ENCODE measurements at places on chromosomes 7 and 10.

DNA sequence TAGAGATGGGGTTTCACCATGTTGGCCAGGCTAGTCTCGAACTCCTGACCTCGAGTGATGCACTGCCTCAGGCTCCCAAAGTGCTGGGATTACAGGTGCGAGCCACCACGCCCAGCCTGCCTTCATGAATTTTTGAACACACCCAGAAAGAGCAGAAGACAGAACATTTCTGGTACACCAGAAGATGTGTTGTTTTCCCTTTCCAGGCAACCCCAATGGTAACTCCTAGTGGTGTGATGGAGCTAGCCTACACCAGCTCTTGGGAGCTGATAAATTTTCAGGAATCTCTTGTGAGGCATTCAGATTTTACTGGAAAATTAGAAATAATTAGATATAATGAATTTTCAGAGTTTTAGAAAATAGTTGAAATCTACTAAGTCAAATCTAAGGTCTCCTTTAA lies 904 bp upstream of the CCDC7 start:
- DNase-seq: no peak

- no peak for DNase-seq
These were observed 104.7 kb downstream of the PARD3 start for GRCh38 chr10:34710391-34710751.

GRCh38 chr7:24158975-24159374 lies 125.0 kb upstream of the NPY start:
- DNase-seq: no peak

- no peak for DNase-seq
These were observed 92.3 kb downstream of the CCDC7 start for GRCh38 chr10:32538256-32538655.

DNA sequence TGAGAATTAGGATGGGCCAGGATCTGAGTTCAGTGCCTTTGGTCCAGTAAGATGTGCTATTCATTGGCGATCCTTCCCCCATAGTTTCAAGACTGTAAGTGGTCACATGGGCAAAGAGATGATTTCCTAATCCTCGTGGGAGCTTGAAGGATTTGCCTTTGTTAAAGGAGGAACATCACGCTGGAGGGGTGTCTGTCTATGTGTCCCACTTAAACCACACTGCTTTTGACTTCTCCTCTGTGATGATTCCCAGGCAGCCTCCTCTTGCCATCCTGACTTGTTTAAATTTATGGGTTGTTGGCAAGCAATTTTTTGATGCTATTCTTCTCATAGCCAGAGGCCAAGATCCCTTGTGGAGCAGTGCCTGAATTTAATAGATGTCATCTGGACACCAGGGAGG lies 154.0 kb downstream of the TCF7L2 start:
- DNase-seq: no peak

DNA sequence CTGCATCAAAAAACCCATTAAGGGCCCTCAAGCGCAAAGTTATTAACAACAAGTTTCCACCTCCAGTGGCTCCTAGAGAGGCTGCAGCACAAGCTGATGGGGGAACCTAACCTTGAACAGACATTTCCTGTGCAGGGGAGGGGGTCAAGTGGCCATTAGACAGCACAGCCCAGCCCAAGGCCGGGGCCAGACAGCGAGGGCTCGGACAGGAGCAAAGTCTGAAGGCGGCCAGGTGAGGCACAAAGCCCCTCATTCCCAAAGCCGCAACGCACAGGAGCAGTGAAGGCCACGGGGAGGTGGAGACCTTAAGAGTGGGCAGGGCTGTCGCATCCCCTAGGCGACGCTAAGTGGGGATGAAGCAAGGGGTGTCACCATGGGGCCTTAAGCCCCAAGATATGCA lies 73.2 kb upstream of the ZNF746 start:
- DNase-seq: no peak

DNA sequence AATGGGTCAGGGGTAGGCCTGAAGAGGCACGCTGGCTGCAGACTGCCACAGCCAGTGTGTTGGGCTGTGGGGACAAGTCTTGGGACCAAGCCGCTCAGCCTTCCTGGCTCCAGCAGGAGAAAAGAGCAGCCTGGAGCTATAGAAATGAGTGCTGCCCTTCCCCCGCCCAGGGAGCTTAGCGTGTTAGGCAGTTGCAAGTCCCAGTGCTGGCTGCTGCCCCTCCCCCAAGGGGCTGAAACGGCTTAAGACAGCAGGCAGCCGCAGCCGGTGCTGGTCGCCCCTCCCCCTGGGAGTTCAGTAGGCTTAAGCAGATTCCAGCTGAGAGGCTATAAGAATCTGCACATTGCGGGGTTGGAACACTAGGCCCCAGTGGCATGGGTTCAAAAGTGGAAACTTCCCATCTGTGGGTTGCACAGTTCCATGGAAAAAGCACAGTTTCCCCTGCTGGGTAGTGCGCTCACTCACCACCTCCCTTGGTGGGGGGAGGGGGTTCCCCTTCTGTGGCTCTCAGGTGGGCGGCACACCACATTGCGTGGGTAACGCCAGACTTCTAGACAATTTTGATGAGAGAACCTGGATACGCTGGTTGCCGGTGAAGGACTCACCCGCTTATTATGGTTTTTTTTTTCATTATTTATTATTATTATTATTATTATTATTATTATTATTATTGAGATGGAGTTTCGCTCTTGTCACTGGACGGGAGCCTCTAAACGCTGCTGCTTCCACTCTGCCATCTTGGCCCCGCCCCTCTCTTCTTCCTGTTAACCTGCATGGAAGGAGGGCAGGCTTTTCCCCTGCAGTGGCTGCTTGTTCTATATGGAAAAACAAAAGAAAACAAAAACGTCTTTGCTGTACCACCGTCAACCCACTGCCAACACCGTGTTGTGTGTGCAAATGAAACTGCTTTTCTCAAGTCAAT lies 151.1 kb downstream of the CXCL12 start:
- DNase-seq: no peak

DNA sequence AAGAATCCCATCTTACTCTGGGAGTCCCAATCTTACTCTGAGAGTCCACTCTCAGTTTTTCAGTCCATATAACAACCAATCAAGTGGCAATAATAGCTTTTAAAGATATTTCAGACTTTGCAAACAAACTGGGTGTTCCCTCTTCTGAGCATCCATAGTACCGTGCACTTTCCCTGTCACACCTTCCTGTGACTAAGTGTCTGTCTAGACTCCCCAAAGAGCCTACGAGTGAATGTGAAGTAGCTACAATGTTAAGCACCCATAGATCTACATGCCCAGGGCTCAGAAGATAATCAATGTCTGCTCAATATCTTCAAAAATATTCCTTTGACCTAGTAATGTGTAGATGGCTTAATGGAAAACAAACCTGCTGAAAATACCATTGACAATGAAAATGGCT lies 95.6 kb upstream of the ASAH2 start:
- DNase-seq: no peak

DNA sequence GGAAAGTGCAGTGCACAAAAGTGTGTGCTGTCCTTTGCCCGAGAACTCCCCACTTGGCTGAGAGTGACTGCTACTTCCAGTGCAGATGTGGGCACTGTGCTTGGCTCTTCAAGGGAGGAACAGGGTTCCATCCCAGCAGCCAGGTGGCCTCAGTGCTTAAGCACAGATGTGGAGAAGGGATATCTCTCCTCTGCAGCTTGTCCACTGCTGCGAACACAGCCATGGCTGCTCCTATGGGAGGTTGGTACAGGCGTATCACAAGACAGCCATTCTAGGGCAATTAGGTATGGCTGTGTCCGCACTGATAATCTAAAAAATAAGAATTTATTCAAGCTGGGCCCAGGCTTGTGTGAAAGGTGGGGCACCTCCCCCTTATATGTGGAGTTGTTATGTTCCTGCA lies 66.6 kb downstream of the GLCCI1 start:
- DNase-seq: no peak

DNA sequence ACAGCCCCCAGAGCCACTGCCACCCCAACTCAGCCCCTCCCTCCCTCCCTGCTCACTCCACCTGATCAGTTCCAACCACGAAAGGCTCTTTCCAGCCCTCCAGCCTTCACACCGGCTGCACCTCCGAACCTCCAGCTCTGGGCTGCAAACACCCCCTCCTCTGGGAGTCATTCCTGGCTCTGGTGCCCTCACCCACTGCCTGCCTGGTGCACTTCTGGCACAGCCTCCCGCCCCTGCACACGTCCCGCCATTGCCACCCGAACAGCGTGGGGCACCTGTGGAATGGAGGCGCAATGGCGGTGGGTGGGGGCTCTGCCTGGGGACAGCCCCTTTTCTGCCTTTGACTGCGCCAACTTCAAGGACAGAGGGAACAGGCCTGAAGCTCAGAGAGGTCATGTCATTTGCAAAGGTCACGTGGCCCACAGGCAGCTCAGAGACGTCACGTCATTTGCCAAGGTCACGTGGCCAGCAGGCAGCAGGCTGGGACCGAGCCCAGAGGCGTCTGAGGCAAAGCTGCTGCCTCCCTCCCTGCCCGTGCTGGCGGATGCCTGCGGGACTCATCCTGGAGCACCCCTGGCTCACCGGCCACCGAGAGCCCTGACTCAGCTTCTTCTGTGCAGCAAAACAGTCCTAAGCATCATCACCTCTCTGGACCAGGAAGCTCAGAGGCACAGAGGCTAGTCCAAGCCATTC lies 76.0 kb upstream of the DNAAF5 start:
- DNase-seq: no peak

DNA sequence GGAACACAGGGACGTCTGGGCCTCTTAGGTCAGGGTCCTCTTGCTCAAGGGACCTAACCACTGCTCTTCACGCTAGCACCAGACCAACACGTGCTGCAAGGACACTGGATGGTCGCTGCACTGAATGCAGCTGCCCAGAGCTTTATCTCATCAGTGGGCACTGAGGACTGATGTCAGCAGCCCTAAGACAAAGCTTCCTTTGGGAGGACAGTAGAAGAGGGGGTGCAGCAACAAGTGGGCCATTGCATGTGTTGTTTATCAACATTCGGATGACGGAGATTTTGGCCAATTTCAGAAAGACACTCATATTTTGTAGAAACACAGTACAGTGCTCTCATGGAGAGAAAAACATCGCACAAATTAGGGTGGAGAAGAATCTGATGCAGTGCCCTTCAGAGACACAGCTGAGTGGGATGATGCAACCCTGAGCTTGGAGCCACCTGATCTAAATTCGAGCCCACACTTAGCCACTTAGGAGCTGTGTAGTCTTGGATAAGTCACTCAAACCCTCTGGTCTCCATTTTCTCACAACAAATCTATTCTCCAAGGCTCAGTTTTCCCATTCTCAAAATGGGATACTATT lies 1.7 kb downstream of the OPALIN start:
- DNase-seq: no peak

- DNase-seq: no peak
These were observed 46.8 kb downstream of the PIK3AP1 start for GRCh38 chr10:96673318-96674099.

DNA sequence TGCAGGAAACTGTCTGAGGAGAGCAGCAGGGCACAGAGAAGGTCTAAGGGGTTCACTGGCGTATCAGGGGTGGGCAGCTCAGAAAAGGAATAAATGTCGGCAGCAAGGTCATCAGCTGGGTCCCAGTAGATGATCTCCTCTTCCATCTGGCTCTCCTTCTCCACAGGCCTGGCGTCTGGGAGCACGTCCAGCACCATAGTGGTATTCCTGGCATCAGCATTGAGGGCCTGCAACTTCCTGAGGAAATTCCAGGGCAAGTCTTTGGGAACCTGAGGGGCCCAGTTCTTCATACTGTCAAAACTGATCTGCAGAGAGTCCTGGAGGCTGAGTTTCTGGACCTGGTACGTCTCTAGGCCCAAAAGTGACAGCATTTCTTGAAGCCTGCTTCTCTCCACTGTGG lies 9.6 kb upstream of the MRPS24 start:
- DNase-seq: no peak

GRCh38 chr7:108079648-108080591 lies 50.2 kb downstream of the LAMB4 start:
- no peak for DNase-seq

DNA sequence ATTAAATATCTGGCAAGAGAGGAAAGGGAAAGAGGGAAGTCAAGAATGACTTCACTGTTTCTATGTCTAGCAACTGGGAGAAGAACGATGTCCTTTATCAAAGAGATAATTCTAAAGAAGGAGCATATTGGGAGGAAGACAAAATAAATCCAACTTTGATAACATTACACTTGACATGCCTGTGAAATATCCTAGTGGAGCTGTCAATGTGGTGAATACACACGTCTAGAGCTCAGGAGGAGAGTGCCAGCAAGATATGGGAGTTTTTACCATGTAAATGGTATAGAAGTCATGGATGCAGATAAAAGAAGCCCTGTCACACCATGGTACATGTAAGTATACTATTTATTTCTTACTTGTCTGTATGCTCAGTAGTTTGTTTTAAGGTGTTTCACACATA lies 356.7 kb downstream of the HPSE2 start:
- no peak for DNase-seq

DNA sequence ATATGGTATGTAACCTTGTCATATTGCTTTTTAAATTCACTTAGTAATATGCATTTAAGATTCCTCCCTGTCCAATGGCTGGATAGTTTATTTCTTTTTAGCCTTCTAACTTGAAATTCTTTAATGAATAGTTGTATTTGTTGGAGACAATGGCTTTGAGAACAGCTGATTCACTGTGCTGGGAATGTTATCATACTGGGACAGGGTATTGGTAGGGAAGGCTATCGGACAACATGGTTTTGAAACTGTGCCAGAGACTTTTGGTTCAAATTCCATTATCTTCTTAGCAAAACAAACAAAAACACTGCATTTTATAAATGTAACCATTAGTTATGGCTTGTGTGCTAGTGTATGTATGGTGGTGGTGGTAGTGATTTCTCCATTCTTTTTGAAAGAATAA lies 517.1 kb upstream of the ANKRD30A start:
- no peak for DNase-seq

DNA sequence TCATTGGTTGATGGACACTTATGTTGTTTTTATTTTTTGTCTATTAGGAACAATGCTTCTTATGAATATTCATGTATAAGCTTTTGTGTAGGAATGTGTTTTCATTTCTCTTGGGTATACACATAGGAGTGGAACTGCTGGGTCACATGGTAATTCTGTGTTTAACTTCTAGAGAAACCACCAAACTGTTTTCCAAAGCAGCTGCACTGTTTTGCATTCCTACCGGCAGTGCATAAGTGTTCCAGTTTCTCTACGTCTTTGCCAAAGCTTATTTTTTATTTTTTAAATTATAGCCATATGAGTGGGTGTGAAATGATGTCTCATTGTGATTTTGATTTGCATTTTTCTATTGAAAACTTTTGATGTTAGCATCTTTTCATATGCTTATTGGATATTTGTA lies 51.3 kb downstream of the ADK start:
- DNase-seq: no peak

GRCh38 chr7:35695473-35695850 lies 527 bp upstream of the HERPUD2 start:
- DNase-seq: no peak

DNA sequence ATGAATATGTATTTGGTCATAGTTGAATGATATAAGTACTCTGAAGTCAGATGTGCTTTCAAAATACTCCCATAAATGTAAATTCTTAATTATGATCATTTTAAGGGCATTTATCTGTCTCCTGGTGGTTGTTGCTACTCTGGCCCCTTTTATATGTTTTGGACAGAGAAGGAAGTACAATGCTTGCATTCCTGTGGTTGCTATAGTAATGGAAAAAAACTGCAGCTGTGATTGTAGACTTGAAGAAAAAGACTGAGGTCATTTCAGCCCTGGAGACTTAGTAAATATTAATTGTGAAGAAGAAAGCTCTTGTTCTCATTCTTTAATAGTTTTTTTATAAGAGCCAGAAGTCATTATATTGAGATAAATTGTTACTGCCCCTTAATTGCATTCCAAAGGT lies 70.2 kb upstream of the FERD3L start:
- DNase-seq: no peak

All from SHP77 treated with DMSO at 0.1 percent for 48 hours (cell line).